CD4-positive, alpha-beta memory T cell (primary cell): ENCODE measurements at places on chromosomes 7 and 10.

GRCh38 chr7:125877246-125877645 is 947.6 kb upstream of the POT1 start:
- DNase-seq = no peak

GRCh38 chr7:121595758-121596696 is 199.9 kb upstream of the FAM3C start:
- DNase-seq = no peak

- DNase-seq = no peak
Measured at GRCh38 chr7:2796358-2797352, 47.5 kb downstream of the GNA12 start.

- no peak for DNase-seq
Measured at GRCh38 chr10:83229991-83230390, 909.3 kb upstream of the GHITM start.

DNA sequence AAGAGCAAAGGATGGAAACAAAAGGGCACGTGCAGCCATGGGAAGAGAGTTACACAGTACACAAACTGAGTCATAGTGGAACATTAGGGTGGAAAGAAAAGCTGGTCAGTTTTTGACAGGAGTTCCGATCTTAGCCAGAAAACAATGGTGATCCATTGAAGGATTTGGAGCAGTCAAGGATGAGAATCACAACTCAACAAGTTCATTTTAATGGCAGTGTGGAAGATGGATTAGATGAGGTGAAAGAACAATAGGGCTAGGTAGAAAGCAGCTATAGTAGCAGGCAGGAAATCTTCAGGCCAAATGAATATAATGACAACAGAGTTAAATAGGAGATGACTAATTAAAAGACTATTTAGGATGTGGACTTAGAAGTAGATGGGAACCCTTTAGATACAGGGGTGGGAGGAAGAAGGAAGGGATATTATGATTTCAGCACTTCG is 136.3 kb downstream of the DOCK4 start:
- DNase-seq = no peak

DNA sequence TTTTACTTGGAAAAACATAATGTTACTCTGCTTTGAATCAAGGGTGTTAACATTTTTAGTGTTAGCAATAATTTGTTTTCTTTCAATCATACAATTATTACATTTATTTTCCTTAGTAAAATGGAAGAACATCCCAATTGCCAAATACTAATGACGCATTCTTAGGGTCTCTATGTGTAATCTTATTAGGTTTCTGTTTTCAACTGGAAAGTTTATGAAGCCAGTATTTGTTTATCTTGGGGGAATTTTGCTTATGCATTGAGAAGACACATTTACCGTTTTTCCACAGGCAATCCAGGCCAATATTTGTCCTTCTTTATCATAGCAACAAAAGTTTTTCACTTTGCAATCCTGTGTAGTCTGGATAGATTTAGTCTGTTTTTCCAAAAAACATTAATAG is 134.5 kb downstream of the CPED1 start:
- DNase-seq = no peak

- DNase-seq = no peak
Measured at GRCh38 chr7:71511361-71511807, 379.4 kb downstream of the GALNT17 start.

DNA sequence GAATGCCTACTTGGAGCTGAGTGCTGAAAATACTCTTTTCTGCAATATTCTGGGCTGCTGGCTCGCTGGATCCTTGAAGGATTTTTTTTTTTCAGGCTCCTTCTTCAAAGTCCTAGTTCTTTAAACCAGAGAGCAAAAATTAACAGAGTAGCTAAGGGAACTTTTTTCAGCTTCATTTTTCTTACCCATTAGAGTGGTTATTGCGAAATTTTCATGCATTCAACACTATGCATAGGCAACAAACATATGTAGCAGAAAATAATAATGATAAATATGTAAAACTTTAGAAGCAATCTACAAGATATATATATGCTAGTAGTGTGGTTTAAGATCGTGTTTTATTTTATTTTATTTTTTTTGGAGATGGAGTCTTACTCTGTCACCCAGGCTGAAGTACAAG is 264.6 kb downstream of the SFMBT2 start:
- DNase-seq = no peak

- DNase-seq = no peak
Measured at GRCh38 chr7:27185013-27185853, at the start of gene HOXA11. Gene HOXA11, minus strand, starts transcription at chr7:27185232. Its CDS starts 88 bp downstream, at chr7:27185144.

DNA sequence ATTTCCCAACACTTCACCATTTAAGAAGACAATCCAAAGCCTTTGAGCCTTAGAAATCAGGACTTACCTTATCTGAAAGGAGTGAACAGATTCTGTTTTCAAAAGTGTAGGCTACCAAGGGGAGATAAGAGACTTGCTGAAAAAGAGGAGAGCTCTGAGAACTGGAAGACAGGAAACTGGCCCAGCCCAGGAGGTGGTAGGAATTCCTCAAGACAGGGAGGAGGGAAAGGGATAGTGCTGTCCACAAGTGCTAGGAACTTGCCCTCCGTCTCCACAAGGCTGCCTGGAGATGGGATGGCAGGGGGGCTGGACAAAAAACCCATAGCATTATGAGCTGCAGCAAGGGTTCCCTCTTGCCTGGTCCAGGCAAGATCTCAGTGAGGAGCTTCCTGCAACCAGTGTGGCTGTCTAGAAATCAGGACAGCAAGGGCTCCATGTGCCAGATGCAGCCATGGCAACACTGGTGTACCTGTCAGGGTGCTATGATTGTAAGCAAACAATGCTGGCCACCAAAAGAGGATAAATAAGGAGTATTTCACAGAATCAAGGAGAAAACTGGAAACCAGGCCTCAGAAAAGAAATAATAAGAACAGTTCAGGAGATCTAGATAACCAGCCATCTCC is 22.7 kb upstream of the FRMD4A start:
- no peak for DNase-seq

DNA sequence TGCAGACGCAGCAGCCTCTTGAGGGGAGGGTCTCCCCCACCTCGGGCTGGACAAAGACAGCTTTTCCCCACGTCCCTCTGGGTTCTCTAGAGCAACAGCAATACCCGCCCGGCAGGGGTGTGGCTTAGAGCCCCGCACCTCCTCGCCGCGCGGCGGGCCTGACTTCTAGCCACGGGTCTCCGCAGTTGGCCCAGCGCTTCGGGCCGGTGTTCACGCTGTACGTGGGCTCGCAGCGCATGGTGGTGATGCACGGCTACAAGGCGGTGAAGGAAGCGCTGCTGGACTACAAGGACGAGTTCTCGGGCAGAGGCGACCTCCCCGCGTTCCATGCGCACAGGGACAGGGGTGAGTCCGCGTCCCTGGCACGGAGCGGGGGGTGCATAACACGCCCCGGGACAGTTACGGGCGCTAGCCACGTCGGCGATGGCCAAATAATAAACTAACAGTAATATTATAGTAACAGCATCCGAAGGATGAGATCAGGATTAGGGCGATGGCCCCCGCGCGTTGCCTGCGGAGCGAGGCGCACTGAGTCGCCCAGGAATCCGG is 1.2 kb downstream of the CYP2E1 start:
- DNase-seq = no peak

DNA sequence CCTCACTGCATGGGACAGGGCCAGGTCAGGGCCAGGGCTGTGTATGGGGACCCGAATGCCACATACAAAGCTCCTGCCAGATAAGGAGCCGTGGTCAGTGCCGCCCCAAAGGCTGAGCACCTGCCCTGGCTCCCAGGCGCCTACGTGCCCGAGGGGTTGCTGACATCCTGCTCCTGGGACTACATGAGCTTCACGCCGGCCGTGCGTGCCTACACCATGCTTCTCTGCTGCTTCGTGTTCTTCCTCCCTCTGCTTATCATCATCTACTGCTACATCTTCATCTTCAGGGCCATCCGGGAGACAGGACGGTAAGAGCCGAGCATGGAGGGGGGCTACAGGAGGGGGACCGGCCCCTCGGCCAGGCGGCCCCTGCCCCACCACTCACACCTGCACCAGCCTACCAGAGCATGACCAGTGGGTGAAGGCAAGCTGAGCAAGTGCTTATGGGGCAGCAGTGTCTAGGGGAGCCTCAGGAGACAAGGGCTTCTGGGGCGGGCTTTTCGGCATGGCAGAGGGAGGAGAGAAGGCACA is 4.9 kb downstream of the OPN4 start:
- no peak for DNase-seq

DNA sequence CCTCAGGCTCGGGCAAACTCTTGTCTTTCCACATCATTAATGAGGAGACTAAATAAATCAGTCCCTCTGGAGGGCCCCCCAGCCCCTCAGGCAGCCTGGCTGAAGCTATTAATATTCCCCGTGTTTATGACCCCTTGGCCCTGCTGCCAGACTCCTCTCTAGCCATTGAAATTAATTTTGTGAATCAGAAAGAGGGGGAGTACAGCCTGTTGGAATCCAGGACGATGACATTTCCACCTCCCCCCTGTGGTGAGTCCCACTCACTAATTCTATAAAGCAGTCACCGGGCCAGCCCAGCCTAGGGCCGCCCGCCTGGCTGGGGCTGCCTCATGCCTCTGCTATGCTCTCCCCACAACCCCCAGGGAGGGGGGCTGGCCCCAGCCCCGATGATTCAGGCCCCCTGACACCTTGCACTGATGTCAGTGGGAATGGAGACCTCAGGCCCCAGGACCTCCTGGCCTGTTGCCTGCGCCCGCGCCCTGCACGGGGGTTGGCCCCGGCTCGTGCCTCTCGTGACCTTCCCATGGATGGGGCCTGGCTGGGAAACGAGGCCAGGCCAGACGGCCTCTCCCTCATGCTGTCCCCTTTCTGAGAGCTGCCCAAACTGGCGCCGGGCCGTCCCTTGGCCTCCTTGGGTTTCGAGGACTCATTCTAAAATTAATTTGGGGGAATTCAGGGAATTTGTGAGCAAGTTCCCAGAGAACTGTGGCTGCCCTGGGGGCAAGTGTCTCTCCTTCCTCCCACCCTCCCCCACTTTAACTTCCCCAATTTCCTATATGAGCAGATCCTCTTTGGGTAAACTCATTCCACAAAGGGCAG is 34.0 kb downstream of the TMEM270 start:
- DNase-seq = no peak

DNA sequence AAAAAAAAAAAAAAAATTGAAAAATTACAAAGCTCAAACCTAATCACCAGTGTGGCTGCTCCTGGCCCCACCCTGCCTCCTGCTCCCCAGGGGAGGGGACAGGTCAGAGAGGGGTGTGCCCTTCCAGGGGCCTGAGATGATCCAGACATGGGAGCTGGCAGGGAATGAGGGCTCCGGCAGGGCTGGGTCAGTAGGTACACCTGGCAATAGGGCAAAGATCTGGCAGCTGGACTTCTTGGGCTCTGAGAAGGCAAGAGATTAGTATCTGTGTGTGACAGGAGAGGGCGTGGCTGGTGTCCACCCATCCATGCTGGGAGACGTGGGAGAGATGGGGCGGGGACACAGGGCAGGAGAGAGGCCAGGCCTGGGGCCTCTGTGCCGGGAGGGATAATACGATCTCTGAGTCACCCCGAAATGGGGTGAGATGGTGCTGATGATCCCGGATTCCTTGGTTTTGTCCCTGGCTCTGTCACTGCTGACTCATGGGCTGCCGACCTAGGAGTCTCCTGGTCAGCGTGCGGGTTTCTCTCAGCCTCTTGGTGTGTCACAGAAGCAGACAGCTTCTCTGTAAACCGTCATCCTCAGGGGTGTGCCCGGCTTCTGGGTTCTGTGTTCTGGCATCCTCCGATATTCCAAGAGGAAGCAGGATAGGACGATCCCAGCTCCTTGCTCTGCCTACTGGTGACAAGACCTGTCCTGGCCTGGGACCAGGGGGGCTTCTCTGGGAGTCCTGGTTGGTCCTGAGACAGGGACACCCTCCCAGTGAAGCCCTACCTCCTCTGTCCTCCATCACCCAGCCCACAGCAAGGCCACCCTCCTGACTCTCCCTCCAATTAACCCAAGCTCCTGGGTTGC is 8.2 kb upstream of the CLDN4 start:
- no peak for DNase-seq

GRCh38 chr7:116731445-116732335 is 59.7 kb downstream of the MET start:
- no peak for DNase-seq

GRCh38 chr7:11709196-11709595 is 122.8 kb downstream of the THSD7A start:
- DNase-seq = no peak

- no peak for DNase-seq
Measured at GRCh38 chr10:69742356-69742695, 59.4 kb upstream of the COL13A1 start.

DNA sequence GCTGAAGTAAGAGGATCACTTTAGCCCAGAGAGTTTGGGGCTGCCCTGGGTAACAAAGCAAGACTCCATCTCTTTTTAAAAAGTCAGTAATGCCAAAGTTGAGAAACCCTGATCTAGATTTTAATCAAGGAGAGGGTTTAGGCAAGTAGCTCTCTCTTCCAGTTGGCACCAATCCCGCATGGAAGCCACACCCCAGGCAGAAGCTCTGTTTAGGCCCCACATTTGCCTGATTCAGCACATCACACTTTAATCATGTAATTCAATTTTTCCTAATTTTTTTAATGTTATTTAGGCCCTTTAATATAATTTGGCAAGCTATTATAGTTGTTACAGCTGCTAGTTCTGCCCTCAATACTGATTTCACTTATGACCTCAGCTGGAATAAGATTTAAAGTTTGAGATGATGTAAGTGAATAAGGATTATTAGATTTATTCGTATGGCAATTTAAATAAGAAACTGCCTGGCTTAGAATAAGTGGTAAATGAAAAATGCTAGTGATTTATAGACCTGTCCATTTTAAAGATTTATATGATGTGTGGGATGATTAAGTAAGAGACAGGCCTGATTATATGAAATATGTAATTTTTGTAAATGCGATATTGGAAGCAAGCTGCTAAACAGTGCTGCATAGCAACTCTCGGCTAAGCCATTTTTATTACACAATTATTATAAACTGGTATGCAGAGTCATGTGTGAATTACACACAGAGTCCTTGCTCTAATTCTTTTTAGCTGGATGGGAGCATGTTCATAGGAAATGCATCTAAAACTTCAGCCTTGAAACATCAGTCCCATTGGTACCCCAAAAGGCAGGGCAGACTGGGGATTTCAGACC is 80.2 kb upstream of the NFE2L3 start:
- DNase-seq = no peak

GRCh38 chr7:28465697-28466096 is 53.4 kb downstream of the CREB5 start:
- no peak for DNase-seq

GRCh38 chr10:21493784-21494183 is 31.7 kb downstream of the SKIDA1 start:
- no peak for DNase-seq
